ENCODE measurements at places on chromosomes 7 and 10. TPM values are rescaled to one million over a fixed set of nuclear protein-coding genes. Genes with fewer than 3 reads are reported as not detected.

DNA sequence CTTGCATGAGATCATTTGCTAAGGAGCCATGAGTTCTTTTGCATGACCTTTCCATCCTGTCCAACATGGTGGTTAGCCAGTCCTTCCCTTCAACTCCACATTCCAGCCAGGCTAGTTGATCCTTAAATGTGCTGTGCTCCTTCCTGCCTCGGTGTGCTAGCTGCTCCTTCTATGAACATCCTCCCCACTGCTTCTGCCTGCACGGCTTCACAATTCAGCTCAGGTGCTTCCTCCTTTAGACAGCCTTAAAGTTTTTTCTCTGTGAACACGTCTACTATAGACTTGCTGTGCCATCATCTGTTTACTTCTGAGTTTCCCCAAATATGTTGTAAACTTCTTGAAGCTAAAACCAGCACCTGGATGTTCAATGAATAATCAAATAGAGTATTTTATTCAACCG is 95.5 kb downstream of the OTUD1 start:
- H3K36me3 ChIP-seq: no peaks in the 10 kb centered on the region
- no peak overlapping the region for H3K27ac ChIP-seq
- H3K4me1 ChIP-seq: no peaks in the 10 kb centered on the region
- no peak overlapping the region for H3K4me3 ChIP-seq
- no peak for DNase-seq

Gene GNAT3
- not detected for total RNA-seq

Gene MIOS
- total RNA-seq: 22.8 TPM

- no peaks in the 10 kb centered on the region for H3K36me3 ChIP-seq
- H3K27ac ChIP-seq: no peak overlapping the region
- DNase-seq: peak; percentile 36
- no peaks in the 10 kb centered on the region for H3K27me3 ChIP-seq
- no peak overlapping the region for H3K4me3 ChIP-seq
Observed at GRCh38 chr10:100993986-100994708, 5.5 kb upstream of the LZTS2 start.

Gene LIPF
- total RNA-seq: not detected

DNA sequence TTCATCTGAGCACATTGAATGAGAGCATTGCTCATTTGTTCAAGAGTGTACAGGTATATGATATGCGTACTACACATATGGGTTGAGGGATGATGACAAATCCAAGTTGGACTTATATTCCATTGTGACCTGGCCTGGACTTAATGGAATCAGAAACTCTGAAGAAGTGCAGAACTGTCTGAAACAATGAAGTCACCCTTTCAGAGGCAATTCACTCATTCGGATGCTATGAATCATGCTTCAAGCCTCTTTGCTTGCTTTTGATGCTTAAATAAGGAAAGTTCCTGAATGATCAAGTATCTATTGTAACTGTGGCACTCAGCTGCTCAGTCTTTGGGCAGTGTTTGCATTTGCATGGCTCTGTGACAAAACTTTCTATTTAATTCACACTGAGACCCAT is 93.4 kb downstream of the ZNF365 start:
- no peaks in the 10 kb centered on the region for H3K36me3 ChIP-seq
- no peak overlapping the region for H3K4me3 ChIP-seq
- no peaks in the 10 kb centered on the region for H3K27me3 ChIP-seq
- no peak for DNase-seq
- H3K27ac ChIP-seq: no peak overlapping the region

Gene CHN2
- 22.0 TPM for total RNA-seq

- H3K36me3 ChIP-seq: no peaks in the 10 kb centered on the region
- no peaks in the 10 kb centered on the region for H3K4me1 ChIP-seq
- H3K27me3 ChIP-seq: no peaks in the 10 kb centered on the region
- H3K27ac ChIP-seq: no peak overlapping the region
- H3K4me3 ChIP-seq: no peak overlapping the region
Observed at GRCh38 chr7:644381-645305, 81.9 kb upstream of the DNAAF5 start.

Gene TRIM73
- total RNA-seq: 2.9 TPM

Gene IFIT2
- total RNA-seq: 4.6 TPM

DNA sequence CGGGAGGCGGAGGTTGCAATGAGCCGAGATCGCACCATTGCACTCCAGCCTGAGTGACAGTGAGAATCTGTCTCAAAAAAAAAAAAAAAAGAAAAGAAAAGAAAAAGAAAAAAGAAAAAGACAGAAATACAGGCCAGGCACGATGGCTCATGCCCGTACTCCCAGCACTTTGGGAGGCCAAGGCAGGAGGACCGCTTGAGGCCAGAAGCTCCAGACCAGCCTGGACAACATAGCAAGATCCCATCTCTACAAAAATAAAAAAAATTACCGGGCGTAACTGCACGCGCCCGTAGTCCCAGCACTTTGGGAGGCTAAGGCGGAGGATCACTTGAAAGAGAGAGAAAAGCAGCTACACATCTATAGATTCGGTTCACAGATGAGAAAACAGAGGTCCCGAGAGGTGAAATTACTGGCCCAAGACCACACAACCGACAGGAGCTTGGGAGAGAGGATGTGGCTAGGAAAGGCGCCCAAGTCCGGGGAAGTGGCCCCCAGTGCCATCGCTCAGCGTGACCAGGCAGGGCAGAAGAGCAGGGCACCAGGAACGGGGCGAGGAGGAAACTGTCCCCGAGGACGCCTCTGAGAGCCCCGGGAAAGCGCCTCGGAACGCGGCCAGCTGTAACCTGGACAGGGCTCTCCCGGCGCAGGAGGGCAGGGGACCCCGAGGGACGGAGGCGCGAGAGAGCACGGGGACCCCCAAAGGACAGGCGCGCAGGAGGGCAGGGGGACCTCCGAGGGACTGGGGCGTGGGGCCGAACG is 612 bp downstream of the SNX8 start:
- no peaks in the 10 kb centered on the region for H3K4me1 ChIP-seq
- no peaks in the 10 kb centered on the region for H3K36me3 ChIP-seq
- H3K27ac ChIP-seq: no peak overlapping the region
- H3K27me3 ChIP-seq: no peaks in the 10 kb centered on the region

DNA sequence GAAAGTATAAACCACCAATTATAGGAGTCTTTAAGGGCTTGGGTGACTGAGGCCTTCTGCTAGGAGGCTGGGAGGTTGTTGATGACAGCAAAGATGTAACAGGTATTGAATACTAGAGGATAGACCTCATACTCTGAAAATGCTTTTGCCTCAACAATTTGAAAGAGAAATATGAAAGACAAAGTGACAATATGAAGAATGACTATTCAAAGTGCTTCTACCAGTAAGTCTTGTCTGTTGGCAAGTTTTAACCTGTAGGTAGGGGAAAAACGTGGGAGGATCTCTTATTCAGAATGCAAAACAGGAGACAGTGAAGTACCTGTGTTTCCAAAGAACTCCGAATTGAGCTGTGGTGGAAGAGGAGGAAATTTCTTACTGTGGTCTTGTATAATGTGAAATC is 38.2 kb downstream of the GBF1 start:
- no peaks in the 10 kb centered on the region for H3K36me3 ChIP-seq
- DNase-seq: no peak
- no peaks in the 10 kb centered on the region for H3K27me3 ChIP-seq
- H3K4me1 ChIP-seq: peaks cover 13% of the 10 kb centered on the region

Gene CTNNA3
- total RNA-seq: 8.9 TPM

GRCh38 chr10:75165684-75166622 is 44.6 kb upstream of the VDAC2 start:
- H3K36me3 ChIP-seq: no peaks in the 10 kb centered on the region
- H3K4me3 ChIP-seq: no peak overlapping the region
- no peak overlapping the region for H3K27ac ChIP-seq
- no peaks in the 10 kb centered on the region for H3K4me1 ChIP-seq

- H3K27ac ChIP-seq: peak overlapping the region; percentile 7
- no peaks in the 10 kb centered on the region for H3K27me3 ChIP-seq
- no peak for DNase-seq
- peaks cover 3% of the 10 kb centered on the region for H3K4me1 ChIP-seq
Observed at GRCh38 chr10:132590752-132591121, 53.1 kb downstream of the INPP5A start.

Gene SRRM3
- total RNA-seq: 5.9 TPM

DNA sequence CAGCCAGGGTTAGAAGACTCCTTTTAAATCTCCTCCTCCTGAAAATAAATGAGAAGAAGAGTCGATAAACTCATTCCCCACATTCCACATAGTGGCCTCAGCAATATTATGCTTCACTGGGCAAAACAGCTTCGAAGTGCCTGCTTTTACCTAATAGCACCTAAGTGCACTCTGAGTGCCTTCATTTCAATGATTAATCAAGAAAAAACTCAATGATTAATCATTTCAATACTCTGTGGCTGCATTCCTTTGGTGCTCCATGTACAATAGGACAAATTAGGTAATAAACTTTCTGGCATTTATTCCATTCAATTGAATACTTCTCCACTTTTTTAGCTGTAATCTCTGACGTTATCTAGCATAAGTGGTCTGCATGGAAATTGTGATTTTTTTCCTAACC is 174.6 kb downstream of the CCDC71L start:
- H3K4me3 ChIP-seq: no peak overlapping the region
- DNase-seq: no peak
- H3K27me3 ChIP-seq: no peaks in the 10 kb centered on the region
- no peaks in the 10 kb centered on the region for H3K4me1 ChIP-seq

Gene AOAH
- total RNA-seq: 34.9 TPM

Data from aorta (tissue), 5 donors.